Hypothalamus (tissue), 51 donors: ENCODE measurements at places on chromosomes 13 and 19.

DNA sequence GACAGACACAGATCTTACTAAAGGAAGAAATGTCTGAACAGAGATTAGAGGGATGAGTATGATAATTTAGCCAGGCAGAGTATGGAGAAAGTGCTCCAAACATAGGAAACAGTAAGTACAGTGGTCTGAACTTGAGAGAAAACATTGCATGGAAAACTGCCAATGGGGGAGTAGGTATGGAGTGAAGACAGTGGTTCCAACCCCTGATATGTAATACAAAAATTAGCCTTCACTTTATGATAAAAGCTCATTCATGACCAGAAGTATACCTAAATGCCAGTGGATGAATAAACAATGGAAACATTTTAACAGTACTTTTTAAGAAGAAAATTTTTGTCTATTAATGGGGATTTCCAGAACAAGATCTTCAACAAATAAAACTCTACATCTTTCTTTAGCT is 334.0 kb downstream of the DIAPH3 start:
- DNase-seq, result no peak

DNA sequence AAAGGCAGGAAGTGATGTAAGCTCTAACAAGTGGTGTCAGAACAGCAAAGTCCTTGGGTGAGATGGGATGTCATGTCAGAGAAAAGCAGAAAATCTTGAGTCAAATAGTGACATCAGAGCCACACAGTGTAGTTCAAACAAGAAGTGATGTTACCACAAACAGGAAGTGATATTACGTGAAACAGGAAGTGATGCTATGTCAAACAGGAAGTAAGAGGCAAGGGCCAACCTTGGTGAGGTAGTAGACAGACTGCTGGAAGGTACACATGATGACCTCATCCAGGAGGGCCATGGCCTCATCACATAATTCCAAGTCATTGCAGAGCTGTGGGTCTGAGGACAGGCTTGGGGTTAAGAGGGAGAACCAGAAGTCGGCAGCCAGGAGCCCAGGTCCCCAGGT is 7.0 kb upstream of the MAMSTR start:
- no peak for DNase-seq

DNA sequence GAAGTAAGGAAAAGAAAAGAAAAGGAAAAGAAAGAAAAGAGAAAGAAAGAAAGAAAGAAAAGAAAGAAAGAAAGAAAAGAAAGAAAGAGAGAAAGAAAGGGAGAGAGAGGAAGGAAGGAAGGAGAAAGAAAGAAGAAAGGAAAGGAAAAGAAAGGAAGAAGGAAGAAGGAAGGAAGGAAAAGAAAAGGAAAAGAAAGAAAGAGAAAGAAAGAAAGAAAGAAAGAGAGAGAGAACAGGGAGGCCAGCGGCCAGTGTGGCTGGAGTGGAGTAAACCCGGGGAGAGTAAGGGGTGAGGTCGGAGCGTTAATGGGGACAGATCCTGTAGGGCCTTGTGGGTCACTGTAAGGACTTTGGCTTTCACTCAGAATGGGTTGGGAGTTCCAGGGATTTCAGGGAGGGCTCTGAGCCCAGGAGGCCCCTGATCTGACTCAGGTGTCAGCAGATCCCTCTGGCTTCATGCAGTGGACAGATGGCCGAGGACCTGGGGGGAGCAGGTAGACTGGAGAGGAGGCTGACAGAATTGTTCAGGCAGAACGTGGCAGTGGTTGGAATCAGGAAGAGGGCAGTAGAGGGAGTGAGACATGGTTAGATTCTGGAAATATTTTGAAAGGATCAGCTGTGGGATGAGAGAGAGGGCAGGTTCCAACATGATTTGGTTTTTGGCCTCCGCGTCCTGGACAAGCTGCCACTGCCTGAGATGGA is 19.8 kb upstream of the FXYD3 start:
- DNase-seq, result no peak

DNA sequence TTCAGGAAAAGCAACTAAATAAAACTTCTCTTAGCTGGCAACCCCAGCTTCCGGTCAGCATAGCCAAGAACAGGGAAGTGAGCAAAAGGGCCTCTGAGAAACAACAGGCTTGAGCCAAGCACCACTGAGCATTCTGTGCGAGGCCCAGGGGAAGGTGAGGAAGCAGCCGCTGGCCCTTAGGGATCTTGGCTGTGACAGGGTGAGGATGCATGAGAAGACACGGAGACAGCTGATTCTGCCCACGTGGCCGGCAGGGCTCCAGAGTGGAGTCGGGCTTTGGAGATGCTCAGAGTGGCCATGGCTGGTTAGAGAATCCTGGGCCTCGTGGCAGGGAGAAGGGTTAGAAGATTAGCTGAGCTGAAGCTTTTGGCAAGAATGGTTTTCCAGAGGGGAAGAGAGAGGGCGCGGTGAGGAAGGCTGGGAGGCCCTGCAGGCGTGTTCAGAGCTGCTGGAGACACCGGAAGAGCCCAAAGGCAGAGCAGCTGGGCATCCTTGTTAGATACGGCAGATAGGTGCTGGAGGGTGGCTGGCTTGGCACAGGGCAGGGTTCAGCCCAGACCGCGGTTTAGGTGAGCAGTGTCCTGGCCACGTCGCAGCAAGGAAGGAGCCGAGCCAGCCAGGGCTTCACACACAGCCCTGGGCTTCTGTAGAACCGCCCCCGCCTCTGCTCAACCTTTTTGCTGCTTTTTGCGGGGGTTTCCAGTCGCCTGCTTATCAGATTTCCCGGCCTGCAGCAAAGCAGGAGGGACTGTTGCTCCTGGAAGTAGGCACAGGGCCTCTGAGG is 17.3 kb downstream of the UPF1 start:
- DNase-seq, result peak; percentile 17

DNA sequence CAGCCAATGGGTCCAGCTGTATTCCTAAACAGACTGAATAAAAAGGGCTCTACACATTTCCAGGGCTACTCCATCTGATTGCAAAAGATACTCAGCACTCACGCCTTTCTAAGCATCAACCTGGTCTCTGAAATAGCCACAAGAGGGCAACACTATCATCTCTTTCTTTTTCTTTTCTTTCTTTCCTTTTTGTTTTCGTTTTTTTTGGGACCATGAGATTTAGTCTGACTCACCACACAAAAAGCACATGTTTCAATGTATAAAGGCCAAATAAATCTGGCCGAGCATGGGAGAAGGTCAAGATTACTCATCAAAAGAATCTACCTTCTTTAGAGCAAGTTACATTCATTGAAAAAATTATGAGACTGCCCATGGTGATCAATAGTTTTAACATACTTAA is 805.6 kb upstream of the ARGLU1 start:
- no peak for DNase-seq
